Stimulated activated CD8-positive, alpha-beta memory T cell treated with anti-CD3 and anti-CD28 coated beads, Interleukin-15, amount 100 ng/mL, for 48 hours (primary cell): ENCODE measurements at places on chromosomes 11 and 22.

- DNase-seq: no peak
Measured at GRCh38 chr11:60085909-60086308, 2.6 kb upstream of the MS4A2 start.

- no peak for DNase-seq
Measured at GRCh38 chr22:17548756-17549035, 14.6 kb upstream of the SLC25A18 start.

DNA sequence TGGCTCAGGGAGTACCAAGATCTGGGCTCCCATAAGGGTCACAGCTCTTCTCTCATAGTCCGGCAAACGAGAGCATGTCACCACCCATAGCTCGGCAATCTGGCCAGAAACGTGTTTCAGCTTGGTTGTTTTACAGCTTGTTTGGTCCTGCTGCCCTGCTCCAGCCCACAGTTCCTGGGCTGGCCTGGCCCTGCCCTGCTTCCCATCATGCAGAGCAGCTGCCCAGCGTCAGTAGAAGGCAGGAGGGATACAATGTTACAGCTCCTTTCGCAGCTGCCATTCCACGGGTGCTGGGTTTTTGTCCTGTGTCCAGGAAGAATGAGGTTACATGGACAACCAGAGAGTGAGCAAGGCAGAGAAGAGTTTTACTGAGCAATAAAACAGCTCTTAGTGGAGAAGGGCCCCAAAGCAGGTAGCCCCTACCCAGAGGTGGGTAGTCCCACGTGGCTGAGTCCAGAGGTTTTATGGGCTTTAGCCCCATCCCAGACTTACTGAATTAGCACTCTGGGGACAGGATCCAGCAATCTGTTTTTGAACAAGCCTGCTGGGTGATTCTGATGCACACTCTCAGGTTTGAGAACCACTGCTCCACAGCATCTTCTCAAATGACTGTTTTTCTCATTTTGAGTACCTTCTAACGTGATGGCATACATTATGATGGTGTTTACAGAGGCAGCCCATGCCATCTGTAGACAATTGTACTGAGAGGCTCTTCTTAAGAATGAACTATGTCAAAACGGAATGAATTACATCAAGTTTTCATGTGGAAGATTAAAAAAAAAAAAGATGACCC, 5.8 kb upstream of the MS4A18 start:
- no peak for DNase-seq

GRCh38 chr11:64649291-64649697, 58.3 kb downstream of the SLC22A12 start:
- DNase-seq: no peak

- no peak for DNase-seq
Measured at GRCh38 chr11:119854521-119854920, 125.5 kb upstream of the NECTIN1 start.

DNA sequence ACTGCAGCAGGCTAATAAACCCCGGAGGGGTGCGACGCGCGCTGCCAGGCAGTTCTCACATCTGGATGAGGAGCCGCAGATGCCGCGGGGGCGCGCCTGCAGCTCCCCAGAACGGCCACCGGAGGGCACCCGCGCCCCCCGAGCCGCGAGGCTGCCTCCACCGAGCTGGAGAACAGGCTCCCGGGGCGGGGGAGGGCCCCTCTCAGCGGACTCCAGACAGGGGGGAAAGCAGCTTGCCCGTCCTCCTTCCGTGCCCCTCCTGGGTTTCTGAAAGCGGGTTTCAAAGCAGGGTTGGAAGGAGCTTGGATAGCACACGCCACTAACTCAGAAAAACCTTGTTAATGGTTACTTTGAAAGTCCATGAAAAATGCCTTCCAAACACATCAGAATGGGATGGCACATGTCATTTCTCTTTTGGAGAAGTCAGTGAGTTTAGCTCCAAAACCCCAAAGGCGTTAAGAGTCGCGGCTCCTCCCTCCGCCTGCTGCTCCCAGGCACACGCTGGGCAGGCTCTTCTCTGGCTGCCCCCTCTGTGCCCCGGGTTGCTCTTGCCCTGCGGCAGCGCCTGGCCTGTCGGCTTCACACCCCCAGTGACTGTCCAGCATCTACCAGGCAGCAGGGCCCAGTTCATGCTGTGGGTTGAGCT, 317.8 kb downstream of the NTM start:
- DNase-seq: peak; percentile 22

DNA sequence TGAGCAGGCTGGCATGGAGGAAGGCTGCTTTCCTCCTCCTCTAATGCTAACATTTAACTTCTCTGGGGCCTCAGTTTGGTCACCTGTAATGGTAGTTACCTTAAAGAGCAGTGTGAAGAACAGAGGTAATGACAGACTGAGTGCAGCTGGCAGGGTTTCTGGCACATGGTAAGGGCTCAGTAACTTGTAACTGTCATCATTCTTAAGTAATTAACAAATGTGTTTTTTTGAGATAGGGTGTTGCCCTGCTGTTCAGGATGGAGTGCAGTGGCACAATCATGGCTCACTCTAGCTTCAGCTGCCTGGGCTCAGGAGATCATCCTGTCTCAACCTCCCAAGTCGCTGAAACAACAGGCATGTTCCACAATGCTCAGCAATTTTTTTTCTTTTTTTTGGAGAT, 242.0 kb upstream of the SYN3 start:
- DNase-seq: no peak

- DNase-seq: no peak
Measured at GRCh38 chr22:27526901-27527300, 274.7 kb downstream of the MN1 start.

DNA sequence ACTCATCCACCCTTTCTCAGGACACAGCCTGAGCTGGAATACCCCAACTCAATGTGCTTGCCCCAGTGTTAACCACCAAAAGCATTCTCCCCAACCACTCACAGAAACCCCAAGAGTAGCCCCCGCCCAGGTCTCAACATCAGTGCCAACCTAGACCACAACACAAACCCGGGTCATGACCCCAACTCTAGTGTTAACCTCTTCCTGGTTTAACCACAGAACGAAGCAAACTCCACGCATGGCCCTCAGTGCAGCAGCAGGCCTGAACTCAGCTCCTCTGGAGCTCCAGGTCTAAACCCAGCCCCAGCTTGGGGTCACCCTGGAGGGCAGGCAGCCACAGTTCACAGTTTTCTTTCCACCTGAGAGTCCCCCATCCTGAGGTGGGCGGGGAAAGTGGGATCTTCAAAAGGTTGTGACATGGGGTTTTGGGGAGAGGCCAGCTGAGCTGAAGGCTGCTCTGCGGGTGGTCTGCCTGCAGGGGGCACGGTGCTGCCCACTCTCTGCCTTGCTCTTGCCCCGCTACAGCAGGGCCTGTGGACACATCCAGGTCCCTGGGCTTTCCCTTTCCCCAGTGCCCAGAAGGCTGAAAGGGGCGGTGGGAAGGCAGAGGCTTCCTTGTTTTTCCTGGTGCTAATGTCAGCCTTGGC, 37.9 kb downstream of the NECTIN1 start:
- no peak for DNase-seq

DNA sequence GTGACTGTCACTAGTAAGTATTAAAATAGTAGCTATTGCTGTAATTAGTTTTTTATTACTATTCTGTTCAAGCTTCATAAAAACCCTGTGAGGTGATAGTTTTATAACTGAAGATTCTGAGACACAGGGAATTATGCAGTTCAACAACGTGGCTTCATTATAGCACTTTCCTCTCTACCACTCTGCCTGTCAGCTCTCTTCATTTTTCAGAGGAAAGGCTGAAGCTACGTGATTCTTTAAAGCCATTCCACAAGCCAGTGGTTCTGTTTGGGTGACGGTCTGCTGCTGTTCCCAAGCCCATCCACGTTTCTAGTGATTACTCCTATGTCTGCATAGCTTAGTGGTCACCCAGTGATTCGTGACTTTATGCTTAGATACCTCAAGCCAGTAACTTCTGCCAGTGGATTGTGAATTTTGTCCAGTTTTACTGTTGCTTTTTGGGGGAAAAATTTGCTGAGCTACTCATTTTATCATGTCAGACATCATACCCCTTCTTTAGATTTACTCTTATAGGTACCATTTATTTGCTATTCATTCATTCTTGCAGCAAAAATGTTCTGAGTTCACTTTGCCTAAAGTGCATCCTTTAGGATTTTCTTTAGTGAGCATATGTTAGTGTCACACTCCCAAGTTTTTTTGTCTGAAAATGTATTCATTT, 59.8 kb downstream of the UVRAG start:
- no peak for DNase-seq

DNA sequence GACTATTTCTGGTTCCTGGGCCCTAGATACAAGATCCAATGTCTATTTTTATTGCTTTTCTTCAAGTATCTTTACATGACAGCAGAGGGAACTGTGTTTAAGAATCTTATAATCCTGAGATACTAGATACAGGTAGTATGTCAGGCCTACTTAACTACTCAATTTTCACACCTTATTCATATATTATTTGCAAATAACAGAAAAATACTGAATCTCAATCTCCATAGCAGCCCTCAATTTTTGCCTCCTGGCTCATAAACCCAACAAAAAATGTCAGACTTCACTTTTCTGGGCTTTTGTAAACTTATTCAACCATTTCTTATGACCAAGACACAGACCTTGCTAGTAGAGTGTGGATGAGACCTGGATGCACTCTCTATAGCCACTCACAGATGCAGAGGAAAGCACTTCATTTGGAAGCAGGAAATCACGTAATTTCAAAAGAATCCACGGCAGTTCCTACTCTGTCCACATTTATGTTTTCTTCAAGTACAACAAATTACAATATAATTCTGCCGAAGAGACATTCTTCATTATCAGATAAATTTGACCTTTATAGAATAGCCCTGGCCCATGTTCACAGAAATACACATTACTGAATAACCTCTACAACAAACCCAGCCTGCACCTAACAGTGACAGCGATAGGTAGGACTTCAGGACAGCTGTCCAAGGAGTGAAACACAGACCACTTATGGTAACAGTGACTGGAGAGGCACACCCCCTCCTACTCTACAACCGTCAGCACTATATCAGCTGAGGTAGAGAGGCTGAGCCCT, 62.0 kb upstream of the YPEL1 start:
- DNase-seq: no peak

- no peak for DNase-seq
Measured at GRCh38 chr11:61110255-61111049, 8.2 kb downstream of the CD5 start.

GRCh38 chr11:112966561-112966960, 5.3 kb downstream of the NCAM1 start:
- no peak for DNase-seq

DNA sequence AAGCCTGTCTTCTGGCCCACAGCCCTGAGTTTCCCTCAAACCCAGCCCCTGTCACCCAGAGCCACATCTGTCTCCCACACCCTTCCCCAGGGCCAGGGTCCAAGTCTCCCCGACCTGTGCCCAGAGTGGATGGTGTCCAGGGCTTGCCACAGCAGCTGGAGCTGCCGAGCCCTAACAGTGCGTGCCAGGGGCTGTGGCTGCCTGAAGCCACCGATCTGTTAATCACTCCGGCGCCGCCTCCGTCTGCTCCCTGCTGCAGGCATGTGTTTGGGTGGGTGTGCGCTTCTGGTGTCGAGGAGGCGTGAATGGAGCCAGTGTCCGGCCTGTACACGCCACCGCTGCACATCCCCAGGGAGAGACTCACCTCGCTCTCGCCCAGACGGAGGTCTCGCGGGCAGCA, 26.1 kb downstream of the SHISAL1 start:
- DNase-seq: no peak

- no peak for DNase-seq
Measured at GRCh38 chr22:22993184-22993583, 77.1 kb upstream of the GNAZ start.

- no peak for DNase-seq
Measured at GRCh38 chr11:84812471-84812969, 814.6 kb downstream of the DLG2 start.

GRCh38 chr11:128865490-128865889, 1.6 kb downstream of the KCNJ1 start:
- no peak for DNase-seq

DNA sequence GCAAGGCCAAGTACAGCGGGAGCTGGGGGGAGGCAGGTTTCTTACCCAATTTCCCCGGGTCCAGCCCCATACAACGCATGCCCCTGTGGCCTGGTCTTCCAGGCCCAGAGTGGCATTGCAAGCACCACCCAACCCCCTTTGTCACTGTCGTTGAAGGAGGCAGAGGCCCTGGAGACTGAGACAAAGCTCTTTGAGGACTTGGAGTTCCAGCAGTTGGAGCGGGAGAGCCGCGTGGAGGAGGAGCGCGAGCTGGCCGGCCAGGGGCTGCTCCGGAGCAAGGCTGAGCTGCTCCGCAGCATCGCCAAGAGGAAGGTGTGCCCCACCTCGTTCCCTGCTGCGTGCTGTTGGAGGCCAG, 27.8 kb downstream of the PHLDB1 start:
- no peak for DNase-seq

DNA sequence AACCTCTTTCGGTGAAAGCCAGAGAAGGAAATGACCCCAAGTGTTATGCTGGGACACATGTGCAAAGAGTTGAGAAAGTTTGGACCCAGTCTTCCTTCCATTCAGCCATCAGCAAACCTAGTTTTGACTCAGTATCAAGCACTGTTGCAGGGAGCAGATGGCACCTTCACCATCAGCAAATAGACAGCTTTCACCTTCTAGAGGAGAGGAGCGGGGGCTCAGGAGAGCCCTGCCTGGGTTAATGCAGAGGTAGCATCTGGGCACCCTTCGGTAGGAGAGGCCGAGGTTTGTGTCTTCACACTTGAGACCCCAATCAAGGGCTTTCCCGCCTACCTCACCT, 16.2 kb upstream of the MFRP start:
- DNase-seq: no peak

- no peak for DNase-seq
Measured at GRCh38 chr11:87851234-87851633, 324.0 kb downstream of the RAB38 start.

- no peak for DNase-seq
Measured at GRCh38 chr22:28779833-28780232, 7.3 kb downstream of the CCDC117 start.

GRCh38 chr11:93189462-93189861, 8.3 kb downstream of the SLC36A4 start:
- no peak for DNase-seq

GRCh38 chr11:102171101-102171500, 60.9 kb downstream of the YAP1 start:
- no peak for DNase-seq

DNA sequence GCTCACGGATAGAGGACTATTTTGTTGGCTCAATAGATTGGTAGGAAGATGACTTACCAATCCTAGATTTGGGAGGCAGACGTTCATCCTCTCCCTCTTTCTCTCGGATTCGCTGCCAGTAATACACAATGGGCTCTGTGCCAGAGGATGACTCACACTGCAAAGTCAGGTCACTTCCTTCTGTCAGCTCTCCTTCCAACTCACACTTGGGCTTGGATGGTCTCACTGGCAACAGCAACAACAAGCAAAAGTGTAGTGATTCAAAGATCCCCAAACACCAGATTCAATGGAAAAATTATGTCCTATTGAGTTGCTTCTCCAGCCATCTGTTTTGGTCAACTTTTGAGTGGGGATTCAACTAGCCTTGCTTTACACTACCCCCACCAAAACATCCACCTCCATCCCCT, 21.7 kb upstream of the HSPA8 start:
- no peak for DNase-seq
